Liver (tissue), 10 donors: ENCODE measurements at places on chromosomes 2 and 18. TPM values are rescaled to one million over a fixed set of nuclear protein-coding genes. Genes with fewer than 3 reads are reported as not detected.

DNA sequence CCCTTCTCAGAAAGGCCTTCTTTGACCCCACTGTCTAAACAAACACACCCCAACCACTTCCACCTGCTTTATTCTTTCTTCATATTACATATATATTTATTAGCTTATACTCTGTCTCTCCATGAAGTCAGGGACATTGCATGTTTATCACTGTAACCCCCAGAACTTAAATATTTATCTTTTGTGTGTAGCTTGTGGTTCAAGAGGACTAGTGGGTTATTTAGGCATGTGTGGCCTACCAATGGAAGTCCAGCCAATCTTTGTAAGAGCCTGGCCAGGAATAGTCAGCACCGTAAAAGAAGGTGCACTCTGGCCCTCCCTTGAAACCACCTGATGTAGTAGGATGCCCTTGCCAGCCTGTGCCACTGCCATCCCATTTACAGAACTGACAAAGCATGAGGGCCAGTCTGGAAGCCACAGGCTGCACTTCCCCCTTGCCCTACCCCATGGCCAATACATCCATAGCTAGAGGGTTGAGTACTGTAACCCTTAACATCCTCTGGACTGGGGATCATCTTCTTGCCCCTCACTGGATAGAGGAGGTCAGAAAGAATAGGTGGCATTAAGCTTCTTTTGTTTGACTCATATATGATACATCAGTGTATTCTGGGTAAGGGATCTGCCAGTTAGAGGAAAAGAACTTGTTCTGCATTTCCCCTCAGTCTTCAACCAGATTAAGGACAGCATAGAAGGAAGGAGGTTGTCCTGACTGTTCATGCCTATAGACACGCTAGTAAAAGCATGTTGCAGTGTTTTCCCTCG, 4.9 kb downstream of the NEMP2 start:
- DNase-seq, result no peak

- DNase-seq, result no peak
These were observed 82.6 kb upstream of the TANK start for GRCh38 chr2:161077367-161078210.

DNA sequence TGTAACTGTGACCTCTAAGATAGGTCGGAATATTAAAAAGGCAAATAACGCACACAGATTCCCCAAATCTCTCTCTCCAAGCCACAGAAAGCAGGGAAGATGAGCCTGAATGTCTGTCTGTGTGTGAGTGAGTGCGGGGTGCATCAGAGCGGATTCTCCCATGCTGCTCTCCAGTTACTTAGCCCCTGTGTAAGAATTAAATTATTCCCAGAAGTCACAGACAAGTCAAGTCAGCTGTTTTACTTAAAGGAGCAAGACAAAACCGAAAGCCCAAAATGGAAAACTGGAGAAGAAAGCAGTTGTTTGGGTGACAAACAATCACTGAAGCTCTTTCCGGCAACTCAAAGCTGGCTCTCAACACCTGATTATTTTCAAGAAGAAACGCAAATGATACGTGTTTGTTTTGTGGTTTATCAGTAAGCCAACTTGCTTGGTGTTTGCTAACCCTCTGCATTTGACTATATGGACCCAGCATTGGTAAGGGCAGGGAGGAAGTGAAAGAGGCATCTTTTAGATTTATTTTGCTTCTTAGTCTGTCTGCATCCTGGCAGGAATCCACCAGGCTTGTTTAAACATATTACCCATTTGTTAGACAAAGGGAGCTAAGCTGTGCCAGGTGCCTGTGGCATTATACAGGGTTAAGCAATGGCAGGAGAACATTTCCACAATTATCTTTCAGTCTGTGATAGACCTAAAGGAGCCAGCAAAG, 121.5 kb upstream of the CREB1 start:
- DNase-seq, result no peak

GRCh38 chr2:40725040-40725439, 273.1 kb upstream of the SLC8A1 start:
- no peak for DNase-seq

DNA sequence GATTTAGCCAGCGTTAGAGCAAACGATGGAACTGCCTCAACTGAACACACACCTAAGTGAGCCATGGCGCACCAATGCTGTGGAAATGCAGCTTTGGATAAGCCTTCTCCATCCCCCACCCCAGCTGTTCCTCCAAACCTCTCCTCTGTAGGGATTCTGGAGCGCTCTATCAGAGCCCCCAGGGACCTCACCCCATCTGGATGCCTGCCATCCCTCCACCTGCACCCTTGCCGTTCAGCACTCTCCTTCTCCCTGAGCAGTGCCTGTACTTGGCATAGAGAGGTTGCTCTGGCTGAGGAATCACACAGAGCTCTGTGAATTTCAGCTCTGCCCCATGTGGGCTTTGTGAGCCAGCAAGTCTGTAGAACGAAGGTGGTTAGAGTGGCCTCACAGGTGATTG, 42.8 kb upstream of the INHBB start:
- no peak for DNase-seq

DNA sequence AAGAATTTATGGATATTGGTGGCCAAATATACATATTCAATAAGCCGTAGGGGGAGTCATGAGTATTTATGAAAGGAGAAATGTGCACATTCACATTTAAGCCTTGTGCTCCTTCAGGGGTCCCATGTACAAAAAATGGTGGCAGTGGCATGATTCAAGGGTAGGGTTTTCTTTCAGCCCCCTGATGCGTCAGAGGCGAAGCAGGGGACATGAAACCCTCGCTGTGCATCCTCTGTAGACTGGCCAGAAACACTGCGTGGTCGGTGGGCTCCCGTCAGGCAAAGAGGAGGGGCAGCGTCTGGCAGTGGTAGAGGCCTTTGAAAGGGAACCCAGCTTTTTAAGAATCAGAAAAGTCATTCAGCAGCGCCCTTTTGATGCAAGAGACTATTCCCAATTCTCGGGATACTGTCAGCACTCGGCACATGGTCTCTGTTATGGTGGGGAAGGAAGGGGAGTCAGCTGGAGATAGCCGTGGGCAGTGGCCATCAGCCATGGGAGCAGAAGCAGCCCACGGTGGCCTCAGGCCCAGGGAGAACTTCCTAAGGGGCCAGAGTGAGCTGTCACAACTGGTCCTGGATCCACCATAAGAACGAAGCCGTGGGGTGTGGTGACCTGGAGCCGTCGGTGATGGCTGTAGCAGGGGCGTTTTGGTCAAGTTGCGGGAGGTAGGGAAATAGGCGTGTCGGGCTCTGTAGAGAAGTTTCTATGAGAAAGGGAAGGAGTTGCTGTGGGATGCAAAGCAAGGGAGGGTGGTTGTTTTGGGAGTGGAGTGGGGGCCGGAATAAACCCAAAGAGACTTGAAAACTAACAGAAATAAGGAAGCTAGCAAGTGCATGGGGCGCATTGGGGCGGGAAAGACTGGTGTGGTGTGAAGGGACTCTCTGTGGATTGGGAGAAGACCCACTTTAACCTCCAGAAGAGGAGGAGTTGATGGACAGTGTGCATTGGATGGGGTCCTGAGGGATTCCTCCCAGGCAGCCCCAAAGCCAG, 95.6 kb downstream of the SH3BP4 start:
- no peak for DNase-seq

GRCh38 chr2:96253006-96253405, 12.8 kb downstream of the TMEM127 start:
- no peak for DNase-seq

DNA sequence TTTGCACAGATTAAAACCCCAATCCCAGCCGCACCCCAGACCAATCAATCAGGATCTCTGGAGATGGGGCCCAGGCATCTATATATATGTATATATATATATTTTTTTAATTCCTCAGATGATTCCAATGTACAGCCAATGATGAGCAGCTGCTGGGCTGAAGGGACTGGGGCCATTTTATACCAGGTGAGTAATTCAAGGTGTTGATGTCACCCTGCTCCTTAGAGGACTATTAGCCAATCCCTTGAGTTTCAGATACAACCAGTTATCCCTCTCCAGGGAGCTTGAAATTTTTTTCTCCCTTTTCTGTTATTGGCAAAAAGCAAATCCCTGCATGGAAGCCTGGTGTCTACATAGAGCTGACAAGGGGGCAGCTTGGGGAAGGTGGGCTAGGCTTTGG, 59.8 kb downstream of the MCFD2 start:
- DNase-seq, result no peak

GRCh38 chr2:133072837-133073694, 403.1 kb upstream of the LYPD1 start:
- DNase-seq, result no peak

DNA sequence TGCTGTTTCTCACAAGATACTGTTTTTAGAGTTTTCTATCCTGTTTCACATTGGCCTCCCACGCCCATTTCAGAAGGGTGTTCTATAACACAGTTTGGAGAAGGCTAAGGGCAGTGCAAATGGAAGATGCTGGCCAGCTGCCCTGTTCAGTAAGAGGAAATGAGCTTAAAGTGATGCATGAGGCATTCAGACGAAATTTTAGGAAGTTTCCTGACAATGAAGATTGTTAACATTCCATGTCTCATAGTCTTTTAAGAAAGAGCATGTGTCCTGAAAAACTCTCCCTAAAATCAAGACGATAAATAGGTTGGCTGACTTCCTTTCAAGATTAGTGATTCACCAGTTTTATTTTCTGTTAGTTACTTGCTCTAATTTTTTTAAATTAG, 484.2 kb upstream of the NRP2 start:
- no peak for DNase-seq

DNA sequence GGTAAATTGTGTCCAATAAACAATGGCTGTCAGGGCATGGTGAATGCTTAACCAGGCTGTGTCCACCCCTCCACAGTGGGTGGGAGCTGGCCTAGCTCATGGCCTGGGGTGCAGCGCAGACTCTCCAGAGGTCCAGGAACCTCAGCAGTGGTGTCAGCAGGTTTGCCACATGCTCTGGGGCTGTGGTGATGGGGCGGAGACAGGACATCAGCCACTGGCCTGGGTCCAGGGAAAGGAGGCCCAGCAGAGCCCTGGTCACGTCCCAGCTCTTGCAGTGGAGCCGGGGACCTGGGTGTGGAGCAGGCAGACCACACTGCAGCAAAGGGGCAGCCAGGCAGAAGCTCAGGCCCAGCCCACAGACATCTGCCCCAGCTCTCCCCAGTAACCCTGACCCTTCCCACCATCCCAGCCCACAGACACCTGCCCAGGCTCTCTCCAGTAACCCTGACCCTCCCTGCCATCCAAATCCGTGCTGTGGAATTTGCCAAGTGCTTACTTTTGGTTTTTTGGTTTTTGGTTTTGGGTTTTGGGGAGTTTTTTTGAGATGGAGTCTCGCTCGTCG, 13.8 kb upstream of the KIF1A start:
- DNase-seq, result no peak

- DNase-seq, result peak; percentile 45
These were observed 11.1 kb downstream of the ONECUT2 start for GRCh38 chr18:57446322-57446721.

- DNase-seq, result no peak
These were observed 34.6 kb downstream of the IAH1 start for GRCh38 chr2:9508931-9509330.

DNA sequence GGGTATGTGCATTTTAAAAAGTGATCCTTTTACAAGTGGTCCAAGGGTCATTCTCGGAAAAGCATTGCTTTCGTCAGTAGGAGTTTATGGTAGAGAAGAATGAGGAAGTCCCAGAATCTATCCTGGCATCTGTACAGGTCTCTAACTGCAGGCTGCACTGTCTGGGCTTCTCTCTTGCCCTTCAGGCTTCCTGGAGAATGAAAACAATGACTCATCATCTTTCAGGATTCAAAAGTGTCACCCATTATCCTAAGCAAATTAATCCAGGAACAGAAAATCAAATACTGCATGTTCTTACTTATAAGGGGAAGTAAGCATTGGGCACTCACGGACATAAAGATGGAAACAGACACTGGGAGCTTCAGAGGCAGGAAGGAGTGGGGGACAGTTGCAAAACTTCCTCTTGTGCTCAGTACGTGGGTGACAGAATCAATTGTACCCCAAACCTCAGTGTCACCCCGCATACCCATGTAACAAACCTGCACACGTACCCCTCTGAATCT, 60.2 kb upstream of the TXNDC2 start:
- no peak for DNase-seq

- DNase-seq, result no peak
These were observed 68.8 kb downstream of the HNRNPLL start for GRCh38 chr2:38533757-38534545.

DNA sequence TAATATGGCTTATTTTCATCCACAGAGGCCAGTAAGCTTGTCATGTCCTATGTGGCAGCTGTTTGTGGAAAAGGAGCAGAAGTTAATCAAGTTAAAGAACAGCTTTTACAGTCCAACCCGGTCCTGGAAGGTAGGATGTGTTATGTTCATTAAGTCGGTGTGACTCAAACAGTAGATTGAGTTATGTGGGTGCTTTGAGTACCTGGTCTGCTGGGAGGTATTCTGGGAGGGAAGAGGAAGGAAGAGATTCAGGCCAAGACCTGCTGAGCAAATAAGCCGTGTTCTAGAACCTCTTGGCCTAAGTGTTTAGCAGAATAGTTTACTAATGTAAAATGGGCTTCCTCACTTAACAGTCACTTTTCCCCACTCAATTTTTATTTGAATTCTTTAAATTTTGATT, 96.2 kb downstream of the MYO1B start:
- DNase-seq, result no peak

DNA sequence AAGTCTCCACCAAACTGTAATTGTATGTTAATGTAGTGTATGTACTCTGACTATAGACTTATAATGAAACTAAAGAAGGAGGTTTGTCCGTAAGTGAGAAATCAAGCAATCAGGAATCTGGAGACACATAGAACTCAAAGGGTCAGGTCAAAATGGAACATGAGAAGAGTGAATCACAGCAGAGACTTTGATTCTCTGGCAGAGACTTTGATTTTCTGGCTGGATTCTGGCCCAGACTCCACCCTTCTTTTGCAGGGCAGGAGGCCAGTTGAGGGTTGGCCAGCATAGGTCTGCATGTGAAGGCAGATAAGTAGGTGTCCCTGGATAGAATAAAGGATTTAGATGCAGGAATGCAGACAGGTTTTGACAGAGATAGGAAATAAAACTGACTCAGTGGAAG, 11.0 kb upstream of the NCKAP5 start:
- no peak for DNase-seq

DNA sequence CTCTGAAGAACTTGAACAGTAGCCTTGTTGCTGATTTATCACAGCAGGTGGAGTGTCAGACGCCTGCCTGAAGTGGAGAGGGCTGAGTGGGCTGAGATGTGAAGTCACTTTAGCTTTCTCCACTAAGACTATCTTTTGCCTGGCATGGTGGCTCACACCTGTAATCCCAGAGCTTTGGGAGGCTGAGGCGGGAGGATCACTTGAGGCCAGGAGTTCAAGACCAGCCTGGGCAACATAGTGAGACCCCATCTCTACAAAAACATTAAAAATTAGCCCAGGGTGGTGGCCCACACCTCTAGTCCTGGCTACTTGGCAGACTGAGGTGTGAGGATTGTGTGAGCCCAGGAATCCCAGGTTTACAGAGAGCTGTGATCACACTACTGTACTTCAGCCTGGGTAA, 60.6 kb upstream of the TTC39C start:
- DNase-seq, result no peak

The FHOD3 gene
- total RNA-seq, result 1.2 TPM

The SP110 gene
- total RNA-seq, result 5.3 TPM

The GALNT3 gene
- total RNA-seq, result 2.2 TPM

The EVA1A gene
- total RNA-seq, result 206 TPM

The RBM44 gene
- total RNA-seq, result 0.09 TPM

The CROCC2 gene
- total RNA-seq, result under 0.01 TPM

The HOXD13 gene
- not detected for total RNA-seq

The MEIS1 gene
- 6.3 TPM for total RNA-seq

The ALPP gene
- not detected for total RNA-seq

The CTNNA2 gene
- total RNA-seq, result not detected

The CFAP221 gene
- total RNA-seq, result 0.23 TPM

The SFT2D3 gene
- total RNA-seq, result 4.9 TPM
